ENCODE measurements at places on chromosomes 4 and X.

DNA sequence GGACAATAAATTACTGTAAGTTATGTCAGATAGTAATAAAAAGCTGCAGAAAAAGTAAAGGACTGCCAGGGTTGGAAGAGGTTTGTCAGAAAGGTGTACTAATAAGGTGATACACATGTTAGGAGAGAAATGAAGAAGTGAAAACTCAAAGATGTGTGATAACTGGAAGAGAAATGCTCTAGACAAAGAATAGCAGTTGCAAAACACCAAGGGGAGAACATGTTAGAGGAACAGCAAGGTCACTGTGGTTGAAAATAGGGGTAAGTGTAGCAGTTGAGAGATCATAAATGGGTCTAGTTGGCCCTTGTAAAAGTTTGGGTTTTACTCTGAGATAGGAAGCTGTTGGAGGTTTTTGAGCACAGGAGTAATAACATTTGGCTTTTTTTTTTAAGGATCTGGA lies 46.9 kb downstream of the HSPA4L start:
- DNase-seq: no peak

DNA sequence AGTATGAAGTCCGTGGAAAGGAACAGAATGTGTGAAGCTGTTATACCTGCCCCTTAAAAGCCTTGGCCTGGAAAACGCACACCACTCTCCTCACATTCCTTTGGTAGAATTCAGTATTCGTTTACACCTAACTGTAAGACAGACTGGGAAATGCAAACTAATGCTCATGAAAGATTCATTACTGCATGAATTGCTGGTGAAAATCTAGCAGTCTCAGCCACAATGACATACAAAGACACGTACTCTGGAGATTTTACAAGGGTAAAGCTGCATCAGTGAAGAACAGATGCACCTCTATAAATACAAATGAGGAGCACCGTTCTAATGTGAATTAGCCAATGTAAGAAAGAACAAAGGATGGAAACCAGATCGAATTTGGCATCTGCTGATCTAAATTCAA lies 2051.3 kb downstream of the PCDH7 start:
- DNase-seq: no peak

DNA sequence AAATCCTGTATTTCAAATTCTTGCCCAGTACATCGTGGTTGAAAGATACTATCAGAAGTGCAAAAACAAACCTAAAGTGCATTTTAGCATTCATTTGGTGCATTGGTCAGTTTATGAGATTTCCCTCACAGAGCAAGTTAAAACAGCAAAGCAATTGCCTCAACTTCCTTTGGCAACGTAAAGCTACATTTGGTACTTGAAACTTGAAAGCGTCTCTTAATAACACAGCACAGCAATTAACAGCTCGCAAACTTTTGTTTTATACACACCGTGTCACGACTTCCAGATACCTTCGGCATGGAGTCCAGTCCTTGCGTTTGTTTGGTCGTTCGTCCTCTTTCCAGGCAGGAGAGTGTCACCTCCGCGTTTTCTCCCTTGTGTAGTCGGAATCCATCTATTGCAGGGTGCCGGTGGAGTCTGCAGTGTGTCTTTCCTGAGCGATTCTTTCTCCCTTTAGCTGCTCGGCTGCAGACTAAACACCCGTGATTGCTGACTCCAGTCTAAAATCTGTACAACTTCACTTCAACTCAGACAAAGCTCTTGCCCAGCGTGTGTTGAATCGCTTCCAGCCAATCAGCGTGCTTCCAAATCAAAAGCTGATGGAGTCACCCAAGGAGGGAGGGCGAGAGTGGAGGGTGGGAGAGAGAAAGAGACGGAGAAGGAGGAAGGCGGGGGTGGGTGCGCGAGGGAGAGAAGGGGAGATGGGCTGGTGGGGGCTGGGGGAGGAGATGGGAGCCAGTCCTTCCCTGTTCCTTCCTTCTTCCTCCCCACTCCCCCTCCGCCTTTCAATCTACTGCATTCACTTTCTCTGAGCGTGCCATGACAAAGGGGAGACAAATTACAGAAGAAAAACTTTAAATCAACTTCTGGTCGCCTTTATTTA lies at the start of gene PCDH18:
Gene PCDH18, minus strand, starts transcription at position 509 of the 883 bp plus-strand sequence. Its CDS starts 406 bp downstream, at position 103.
- peak; percentile 34 for DNase-seq

- no peak for DNase-seq
These were observed 421.2 kb downstream of the GASK1B start for GRCh38 chr4:157751631-157752030.

GRCh38 chr4:106670976-106671375 lies 302.4 kb upstream of the GIMD1 start:
- no peak for DNase-seq

GRCh38 chr4:106809076-106809475 lies 227.0 kb downstream of the DKK2 start:
- DNase-seq: no peak

- no peak for DNase-seq
These were observed 105.4 kb upstream of the ANK2 start for GRCh38 chr4:112944006-112944405.

DNA sequence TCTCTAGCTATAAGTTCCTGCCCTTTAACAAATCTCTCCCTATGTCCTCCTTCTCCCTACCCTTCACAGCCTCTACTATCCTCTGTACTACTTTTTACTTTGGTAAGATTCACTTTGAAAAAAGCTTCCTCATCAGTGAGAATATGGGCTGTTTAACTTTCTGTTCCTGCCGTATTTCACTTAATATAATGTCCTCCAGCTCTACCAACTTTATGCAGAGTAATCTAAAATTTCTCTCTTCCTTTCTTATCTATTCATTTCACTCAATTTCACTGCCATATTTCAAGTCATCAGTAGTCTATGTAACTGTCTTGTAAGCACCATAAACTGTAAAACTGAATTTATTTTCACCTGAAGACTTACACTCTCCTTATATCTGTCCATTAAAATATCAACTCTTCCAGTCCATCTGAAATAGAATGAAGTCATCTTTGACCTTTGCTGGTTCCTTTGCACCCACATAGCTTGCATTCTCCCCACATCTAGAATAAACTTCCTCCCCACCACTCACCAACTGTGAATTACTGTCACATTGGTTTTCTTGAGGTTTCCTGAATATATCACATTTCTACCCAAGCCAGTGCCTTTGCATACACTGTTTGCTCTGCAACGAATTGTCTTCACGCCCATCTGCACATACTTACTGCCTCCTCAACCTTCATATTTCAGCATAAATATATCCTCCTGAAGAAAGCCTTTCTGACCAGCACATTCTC lies 54.6 kb downstream of the ARAP2 start:
- DNase-seq: peak; percentile 54

DNA sequence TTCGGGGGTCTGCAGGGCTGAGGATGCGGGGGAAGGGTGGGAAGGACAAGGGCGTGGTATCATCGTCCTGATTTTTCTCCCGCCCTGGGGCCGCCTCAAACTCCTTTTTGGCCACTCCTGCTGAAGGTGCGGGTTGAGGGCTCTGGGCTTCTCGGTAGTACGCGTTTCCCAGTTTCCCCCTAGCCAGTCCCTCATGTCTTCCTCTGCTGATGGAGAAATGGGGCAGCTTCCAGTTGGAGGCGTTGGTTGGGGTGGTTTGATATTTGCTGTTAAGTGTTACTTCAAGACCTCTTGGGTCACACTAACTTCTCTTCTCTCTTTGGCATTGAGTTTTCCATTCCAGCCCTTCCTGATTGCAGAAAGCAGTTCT lies 482 bp downstream of the GSTCD start:
- DNase-seq: no peak

DNA sequence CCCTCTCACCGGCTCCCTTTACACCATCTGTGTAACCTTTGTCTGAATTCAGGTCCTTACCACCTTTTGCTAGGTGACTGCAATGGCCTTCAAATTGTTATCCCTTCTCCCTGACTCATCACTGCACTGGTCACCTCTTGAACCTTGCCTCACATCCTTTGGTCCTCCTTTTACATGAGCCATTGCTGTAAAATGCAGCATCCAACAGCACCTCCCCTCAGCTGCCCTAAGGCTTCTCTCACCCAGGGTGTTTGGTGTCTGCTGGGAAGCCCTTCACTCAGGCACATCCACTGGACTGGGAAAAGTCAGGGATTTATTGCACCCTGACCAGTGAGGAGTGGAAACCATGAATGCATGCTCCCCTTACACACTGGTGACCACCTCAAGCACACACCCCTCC lies 192.5 kb upstream of the GATB start:
- DNase-seq: no peak

- no peak for DNase-seq
These were observed 224.5 kb upstream of the TAPT1 start for GRCh38 chr4:16450724-16451123.

DNA sequence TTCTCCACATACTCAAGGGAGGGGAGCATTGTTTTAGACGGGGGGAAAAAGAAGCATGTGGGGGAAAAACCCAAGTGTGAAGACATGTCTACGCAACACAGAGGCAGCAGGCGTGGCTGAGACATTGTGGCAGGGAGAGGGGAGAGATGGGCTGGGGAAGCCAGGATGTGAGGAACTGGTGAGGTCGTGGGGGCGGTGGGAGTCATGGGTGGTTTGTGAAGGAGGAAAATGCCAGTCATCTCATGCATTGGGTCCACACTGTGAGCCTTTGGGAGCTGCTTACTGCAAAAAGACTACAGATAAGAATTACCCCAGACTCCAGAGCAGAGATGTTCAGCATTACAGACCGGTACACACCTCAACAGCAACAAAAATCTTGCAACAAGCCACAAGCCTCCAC lies 2.1 kb downstream of the JAKMIP1 start:
- peak; percentile 49 for DNase-seq

- peak; percentile 25 for DNase-seq
These were observed 65.1 kb upstream of the CCDC160 start for GRCh38 chrX:134171661-134172587.

DNA sequence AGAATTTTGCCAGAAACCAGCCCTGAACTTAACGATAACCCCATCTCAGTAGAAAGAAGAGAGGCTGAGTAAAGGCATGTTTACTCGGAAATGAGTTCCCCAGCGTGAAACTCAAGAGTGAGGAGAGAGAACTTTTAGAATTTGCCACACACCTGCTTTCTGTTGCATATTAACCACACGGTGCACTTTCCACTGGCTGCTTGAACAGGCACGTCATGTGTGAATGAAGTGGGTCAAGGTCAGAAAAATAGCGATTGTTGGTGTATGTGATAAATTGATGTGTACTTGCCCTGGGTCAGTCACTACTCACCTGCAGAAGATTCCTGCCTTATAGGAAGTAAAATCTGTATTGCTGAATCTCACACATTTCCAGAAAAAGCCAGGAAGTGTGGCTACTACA lies 395.7 kb downstream of the TRIML1 start:
- DNase-seq: no peak

- DNase-seq: no peak
These were observed 113.9 kb downstream of the CT47B1 start for GRCh38 chrX:120761810-120762209.

DNA sequence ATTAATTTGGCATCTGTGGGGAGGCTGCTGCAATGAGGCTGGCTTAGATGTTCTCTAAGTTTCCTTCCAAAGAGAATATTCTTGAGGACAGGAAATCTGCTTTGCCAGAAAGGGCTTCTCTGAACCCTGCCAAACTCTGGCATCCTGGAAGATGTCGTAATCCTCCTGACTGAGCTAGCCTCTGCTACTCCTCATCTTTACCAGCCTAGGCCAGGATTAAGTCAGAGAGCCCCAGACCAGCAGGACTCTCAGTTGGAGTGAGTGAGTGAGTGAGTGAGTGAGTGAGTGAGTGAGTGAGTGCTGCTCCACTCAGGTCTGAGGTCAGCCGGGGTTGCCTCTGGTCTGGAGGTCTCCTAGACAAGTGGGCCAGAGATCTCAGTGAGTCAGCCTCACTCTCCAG lies 104.9 kb upstream of the SOD3 start:
- DNase-seq: no peak

GRCh38 chr4:148477276-148477675 lies 35.1 kb upstream of the NR3C2 start:
- no peak for DNase-seq

- no peak for DNase-seq
These were observed 25.7 kb downstream of the PJA1 start for GRCh38 chrX:69139516-69139915.

- DNase-seq: peak; percentile 20
These were observed 2.4 kb upstream of the RAB40AL start for GRCh38 chrX:102934624-102935023.

GRCh38 chr4:7779432-7779768 lies 160.3 kb downstream of the AFAP1 start:
- no peak for DNase-seq

DNA sequence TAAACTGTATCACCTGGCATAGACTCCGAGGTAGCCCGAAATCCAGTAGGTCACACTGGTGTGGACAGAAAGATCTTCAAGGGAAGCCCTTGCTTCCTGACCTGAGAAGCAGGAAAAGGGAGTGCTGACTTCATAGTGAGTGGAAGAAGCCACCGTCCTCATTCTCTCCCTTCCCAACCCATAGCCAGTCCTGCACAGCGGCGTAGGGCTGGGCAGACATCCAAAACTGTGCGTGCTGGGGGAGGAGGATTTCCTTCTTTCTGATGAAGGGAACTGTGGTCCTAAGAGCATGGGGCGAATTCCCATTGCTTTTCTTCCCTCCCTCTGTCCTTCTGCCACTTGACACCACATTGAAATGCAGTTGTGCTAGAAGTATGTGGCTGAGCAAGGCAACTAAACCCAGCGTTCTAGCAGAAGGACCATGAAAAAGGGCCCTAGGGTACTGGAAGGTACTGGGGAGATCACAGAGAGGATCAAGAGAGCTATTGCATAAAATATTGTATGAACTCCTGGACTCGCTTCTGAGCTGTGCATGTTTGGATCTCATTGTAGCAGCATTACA lies 66.9 kb downstream of the STOX2 start:
- DNase-seq: no peak

DNA sequence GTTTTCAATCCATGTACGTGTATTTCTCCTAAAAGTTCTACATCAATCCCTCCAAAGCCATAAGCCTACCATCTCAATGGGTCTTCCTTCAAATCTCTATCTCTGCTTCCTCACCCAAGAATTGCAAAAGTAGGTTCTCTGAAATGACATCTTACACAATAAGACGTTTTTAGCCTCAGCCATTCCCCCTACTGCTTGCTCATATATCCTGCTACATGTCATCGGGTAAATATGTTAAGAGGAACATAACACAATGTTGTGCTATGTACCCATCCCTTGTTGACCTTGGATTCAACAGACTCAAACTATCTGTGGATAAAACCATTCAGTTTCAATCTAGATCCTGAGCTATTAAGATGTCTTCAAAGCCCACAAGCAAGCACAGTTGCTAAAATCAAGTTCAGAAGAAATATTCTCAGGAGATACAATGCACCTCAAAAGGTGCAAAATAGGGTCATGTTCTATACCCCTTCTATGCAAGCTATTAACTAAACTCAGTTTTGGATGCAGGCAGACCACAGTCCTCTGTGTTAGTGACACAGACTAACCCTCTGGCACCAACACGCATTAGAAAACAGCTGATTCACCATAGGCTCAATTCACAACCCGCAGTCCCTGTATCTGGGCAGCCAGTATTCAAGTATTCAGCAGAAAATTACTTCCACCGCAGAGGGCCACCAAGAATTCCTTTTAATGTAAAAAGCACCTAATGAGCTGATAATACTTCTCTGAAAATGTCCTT lies 56.8 kb downstream of the CD99L2 start:
- DNase-seq: no peak

DNA sequence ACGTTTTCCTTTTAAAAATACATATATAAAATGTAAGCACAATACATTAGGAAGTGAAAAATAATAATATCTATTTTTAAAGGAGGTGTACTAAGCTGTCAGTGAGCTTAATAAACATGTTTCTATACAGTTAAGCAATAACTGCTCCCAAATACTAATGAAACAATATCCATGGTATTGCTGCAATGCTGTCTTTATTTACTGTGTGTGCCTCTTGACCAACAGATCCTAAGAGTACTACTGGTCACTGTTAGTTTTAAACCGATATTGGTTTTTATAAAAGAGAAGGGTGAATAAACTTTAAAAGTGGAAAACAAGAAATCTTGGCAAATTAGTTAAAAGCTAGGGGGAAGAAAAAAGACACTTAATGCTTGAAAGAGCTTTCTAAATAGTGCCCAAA lies 1029.0 kb downstream of the FSTL5 start:
- DNase-seq: no peak

Measured in CD4-positive, alpha-beta T cell treated with Interleukin-10 for 1 hour (primary cell).